ENCODE measurements at places on chromosomes 16 and 17.

DNA sequence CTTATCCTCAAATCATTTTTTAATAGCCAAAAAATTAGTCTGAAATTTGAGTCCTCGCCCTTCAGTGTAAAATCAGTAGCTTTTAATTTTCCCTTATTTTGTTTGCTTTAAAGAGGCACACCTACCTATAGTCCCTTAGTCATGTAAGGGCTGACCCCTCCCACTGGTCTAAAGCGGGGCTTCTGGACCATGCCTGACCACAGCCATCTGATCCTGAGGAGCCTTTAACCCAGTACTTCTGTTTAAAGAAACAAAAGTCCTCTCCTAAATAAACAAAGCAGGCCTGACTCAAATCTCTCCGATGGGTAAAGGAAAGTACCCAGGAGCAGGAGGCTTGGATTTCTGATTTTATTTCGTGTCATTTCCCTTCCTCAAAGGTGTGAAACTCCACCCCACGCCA is 92.0 kb upstream of the CCL2 start:
- DNase-seq = no peak

- DNase-seq = no peak
Observed at GRCh38 chr16:57764341-57765159, 29.0 kb downstream of the KATNB1 start.

DNA sequence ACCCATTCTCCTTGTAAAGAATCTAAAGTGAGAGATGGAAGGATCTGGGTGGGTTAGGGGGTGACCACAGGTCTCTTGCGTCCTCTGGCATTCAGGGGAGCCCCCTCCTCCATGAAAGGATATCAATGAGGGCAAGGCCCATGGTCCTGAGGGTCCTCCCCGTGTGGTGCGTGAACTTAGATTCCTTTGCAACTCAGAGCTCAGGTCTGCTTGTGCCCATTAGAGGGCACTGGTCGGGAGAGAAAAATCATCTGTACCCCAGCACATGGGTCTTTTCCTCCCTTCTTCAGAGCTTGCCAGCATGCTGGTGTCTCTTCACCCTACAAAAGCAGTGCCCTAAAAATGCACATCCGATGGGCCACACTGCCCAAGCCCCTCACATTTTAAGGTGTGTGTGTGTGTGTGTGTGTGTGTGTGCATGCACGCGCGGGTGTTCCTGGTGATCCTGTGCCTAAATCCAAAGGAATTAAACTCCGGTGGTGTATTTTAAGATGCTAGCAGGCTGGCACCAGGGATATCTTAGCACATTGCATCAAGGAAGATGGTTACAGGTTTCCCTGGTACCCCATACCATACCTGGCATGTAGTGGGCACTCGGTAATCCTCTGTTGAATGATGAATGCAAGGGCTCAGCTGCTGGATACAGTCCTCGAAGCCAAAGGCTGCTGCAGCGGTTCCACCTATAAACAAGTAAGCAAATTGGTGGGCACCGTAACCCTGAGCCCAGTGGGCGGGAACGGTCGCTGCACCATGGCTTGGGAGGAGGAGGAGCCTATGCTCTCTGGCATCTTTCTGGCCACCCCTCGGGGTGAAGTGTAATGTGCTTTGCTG is 4.7 kb downstream of the C1QTNF1 start:
- no peak for DNase-seq

GRCh38 chr17:61352408-61352770 is 47.3 kb upstream of the TBX2 start:
- no peak for DNase-seq

- no peak for DNase-seq
Observed at GRCh38 chr17:72984926-72985325, 107.6 kb downstream of the SLC39A11 start.

GRCh38 chr17:50170662-50171370 is 5.0 kb downstream of the SGCA start:
- DNase-seq = no peak

DNA sequence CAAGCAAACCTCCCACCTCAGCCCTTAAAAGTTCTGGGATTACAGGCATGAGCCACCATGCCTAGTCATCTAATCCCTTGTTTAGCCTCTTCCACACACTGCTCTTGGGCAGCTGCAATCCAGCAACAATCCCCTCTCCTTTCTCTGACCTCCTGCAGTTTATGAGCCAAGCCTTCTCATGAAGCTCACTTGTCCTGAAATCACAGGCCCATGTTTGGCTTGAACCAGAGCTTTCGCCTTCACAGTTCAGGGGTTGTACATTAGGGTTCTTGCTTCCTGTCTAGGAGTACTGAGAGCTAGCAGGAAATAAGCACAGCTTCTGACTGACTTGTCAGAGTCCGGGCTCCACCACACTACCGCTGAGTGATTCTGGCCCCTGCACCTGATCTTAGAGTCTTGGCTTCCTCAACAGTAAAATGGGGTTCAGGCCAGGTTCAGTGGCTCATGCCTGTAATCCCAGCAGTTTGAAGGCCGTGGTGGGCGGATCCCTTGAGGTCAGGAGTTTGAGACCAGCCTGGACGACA is 16.3 kb downstream of the ERAL1 start:
- no peak for DNase-seq

- DNase-seq = no peak
Observed at GRCh38 chr16:67243481-67243880, 3.8 kb downstream of the FHOD1 start.

DNA sequence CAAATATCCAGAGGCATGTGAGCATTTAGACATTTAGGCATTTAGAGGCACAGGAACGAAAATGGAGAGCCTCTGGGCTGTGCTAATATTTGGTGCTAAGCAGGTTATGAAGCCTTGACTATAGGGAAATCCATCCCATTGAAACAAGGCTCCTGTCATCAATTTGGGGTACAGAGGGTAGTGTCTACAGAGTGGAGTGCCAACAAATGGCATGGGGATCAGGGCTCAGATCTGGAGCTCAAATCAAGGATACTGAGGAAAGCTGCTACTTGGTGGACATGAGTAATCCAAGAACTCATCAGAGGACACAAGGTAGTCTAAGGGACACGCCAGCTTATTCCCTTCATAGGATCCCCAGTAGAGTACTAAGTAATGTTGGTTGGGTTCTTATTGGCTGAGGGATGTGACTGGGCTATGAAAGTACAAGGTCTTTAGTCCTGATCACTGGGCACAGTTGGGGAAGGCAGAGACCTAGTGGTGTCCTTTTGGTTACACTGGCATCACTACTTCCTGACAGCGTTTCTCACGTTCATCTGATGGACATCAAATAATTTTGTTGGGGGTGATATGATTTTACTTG is 5.2 kb downstream of the KRT10 start:
- DNase-seq = no peak

GRCh38 chr17:44780845-44781480 is 22.2 kb downstream of the ADAM11 start:
- no peak for DNase-seq

DNA sequence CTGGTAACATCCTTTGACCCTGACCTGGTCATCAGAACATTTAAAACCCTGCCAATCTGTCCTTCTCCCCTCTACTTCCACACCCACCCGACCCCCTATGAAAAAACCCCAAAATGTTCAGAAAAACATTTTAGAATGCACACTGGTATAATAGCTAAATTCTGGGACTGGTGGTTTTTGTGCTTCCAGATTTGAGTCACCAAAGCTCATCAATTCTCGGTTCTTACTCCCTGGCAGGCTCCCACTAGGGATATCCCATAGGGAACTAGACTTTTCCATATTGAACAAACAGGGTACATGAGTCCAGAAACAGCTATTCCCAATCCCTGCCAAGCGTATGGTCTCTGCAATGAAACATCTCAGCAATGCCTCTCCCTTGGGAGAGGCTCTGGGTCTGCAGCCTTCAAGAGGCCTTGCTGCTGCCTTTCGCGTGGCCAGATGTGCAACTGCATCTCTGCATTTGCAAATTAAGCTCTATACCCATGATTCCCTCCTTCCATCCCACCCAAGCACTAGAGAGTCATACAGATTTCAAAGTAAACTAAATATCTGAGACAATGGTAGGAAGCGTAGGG is 67.7 kb downstream of the SMG6 start:
- DNase-seq = no peak

GRCh38 chr16:2526135-2526534 is 5.1 kb downstream of the CEMP1 start:
- no peak for DNase-seq

DNA sequence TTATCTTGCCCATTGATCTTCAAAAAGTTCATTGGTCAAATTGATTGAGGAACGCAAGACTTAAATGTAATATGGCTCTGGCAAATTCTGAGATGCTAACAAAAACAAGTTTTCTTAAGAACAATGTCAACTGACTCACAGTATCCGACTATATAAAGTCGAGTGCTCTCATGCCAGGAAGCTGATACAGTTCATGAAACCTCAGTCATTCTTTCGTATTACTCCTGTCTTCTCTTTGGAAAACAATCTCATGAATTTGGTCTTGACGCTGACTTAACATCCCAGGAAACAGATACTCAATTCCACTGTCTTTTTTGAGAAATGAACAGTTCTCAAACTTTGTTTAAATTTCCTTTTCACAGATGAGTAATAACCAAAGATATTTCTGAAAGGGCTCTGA is 704.9 kb downstream of the MAF start:
- no peak for DNase-seq

DNA sequence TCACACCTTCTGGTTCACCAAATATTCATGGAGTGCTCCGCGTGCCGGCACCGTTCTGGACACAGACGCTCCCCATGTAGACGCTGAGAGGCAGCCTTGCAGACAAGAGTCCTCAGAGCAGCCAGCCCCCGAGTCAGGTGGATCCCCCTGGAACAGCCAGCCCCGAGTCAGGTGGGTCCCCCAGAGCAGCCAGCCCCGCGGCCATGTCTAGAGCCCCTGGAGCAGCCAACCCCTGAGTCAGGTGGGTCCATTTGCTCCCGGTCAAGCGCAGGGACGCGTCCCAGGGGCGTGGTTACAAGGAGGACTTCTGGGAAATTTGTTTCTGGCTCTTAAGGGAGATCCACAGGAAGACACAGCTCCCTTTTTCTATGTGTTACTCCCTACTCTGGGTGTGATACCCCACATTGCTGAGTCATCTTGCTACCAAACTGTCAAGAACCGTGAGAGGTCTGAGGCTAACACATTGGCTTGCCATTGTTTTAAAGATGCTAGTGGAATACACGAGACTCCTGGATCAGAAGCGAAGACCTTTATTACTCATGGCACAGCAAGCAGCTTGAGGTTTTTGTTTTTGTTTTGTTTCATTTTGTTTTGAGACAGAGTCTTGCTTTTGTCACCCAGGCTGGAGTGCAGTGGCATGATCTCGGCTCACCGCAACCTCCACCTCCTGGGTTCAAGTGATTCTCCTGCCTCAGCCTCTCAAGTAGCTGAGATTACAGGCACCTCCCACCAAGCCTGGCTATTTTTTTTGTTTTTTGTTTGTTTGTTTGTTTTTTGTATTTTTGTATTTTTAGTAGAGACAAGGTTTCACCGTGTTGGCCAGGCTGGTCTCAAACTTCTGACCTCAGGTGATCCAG is 43.3 kb upstream of the CBFA2T3 start:
- no peak for DNase-seq

- no peak for DNase-seq
Observed at GRCh38 chr17:42850954-42851353, at the start of gene AOC3. TSS of gene AOC3 (plus strand) at chr17:42851199. CDS start at chr17:42851344, 145 bp downstream.

DNA sequence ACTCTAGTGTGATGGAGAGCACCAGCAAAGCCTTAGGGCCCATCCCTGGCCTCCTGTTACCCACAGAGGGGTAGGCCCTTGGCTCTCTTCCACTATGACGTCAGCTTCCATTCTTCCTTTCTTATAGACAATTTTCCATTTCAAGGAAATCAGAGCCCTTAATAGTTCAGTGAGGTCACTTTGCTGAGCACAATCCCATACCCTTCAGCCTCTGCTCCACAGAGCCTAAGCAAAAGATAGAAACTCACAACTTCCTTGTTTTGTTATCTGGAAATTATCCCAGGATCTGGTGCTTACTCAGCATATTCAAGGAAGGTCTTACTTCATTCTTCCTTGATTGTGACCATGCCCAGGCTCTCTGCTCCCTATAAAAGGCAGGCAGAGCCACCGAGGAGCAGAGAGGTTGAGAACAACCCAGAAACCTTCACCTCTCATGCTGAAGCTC is at the start of gene CCL8:
CCL8 (plus strand) TSS at position 397 of the 445 bp plus-strand sequence. CDS start 67 bp downstream, outside the sequence.
- DNase-seq = no peak

DNA sequence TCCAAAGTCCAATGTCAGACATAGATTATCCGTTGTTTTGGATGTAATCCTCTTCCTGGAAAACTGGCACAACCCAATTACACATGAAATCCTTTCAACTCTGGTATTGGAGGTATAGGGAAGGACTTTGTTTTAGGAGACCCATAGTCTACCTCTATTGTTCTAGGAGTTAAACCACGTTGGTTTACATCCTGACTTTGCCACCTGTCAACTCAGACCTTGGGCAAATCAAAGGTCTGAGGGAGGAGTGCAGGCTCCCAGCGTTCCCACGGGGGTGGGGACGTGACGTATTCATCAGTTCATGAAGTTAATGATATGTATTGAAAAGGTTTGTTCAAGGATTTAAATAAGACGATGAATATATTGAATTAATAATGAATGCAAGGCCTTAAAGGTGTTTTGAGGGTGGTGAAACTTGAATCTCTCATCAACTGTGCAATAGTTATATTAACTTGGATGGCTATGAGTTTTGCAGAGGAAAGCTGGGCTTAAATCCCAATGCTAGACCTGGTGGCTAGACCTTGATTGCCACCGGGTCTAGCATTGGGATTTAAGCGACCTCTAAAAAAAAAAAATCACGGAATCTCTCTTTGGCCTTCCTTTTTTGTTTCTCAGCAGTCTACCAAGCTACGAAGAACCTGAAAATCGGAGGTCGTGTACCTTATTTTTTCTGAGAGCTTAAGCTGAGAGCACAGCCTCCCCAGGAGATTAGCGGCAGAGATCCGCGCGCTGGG is 744 bp upstream of the NF1 start:
- no peak for DNase-seq

- no peak for DNase-seq
Observed at GRCh38 chr17:30905742-30906100, 317 bp downstream of the TEFM start.

GRCh38 chr16:1078579-1079021 is 6.1 kb downstream of the SSTR5 start:
- DNase-seq = no peak

DNA sequence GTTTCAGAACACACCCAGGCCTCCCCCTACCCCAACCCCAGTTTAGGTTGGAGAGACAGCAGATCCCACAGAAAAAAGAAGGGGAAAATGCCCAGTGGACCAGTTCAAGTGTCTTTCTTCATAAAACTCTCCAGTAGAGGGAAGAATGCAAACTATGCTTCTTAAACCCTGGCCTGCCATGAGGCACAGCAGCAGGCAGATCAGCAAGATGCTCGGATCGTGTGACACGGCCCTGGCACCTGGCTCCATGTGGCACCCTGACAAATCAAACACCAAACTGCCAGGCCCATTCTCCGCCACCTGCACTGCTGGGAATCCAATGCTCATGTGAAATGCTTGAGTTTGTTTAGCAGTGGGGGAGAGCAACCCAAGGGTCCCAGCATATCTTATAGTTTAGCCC is 166.8 kb downstream of the SOX9 start:
- DNase-seq = no peak

DNA sequence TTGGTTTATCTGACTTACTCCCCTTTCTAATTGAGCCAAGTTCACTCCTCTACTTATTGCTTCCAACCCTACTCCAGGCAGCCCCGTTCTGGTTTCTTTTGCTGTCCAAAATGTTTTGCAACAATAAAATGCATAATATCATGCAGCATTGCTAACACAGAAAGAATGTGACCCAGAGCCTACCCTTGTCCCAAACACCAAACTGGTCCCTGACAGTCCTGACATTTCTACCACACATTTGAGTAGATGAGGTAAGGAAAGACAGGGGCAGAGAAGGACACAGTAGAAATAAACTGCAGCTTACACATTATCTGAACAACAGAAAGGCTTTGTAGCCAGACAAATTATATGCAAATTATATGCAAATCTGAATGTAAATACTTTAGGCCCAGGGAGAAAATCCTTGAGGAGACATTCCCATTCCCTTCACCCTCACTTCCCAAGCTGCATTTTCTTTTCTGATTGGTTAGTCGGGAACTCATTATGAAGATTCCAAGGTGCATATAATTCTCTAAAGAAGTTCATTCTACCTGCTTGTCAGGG is 31.6 kb downstream of the SOX9 start:
- no peak for DNase-seq
